CD4-positive, CD25-positive, alpha-beta regulatory T cell (primary cell): ENCODE measurements at places on chromosomes 3 and 15.

DNA sequence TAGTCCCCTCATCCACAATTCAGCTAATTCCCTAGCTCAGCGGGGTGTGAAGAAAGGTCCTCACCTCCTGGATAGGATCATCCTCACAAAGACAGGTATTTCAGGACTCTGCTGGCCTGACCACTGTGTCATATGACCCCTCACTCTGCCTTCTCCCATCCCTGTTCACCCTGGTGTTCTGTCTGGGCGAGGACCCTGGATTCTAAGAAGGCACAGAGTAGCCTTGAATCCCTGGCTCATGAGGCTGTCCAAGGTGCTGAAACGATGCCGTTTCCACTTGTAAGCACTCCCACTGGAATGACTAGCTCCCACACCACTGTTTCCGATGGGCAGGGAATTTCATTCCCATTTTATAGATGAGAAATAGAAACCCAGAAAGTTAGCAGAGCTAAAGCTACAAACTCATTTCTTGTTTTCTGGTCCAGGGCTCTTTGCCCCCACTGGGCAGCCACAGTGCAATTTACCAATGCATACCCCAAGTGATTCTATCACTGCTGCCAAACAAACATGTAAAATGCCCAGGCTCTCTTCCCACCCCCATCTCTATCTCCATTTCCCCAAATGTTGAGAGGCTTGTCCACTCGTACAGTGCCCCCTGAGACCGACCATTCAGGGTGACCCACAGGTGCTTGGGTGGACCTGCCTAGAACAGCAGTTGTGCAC is 83.2 kb downstream of the RAB11A start:
- DNase-seq, result no peak

- DNase-seq, result no peak
These were observed 762 bp upstream of the IQSEC1 start for GRCh38 chr3:13074006-13074375.

DNA sequence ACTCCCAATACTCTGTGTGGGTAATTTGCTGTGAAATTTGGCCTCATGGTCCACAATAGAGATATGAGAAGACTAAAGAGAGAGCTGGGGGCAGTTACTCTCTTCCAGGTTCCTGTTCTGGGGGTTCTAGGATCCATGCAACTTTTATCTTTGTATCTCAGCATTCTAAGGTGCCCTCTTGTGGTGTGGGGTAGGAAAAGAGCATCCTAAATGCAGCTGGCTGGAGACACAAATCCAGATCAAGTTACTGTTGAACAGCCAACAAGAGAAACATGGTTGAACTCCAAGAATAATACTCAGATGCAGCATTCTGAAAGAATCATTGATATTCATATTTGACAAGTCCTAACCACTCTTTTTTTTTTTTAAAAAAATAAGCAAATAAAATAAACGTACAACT is 238.2 kb downstream of the GREM1 start:
- no peak for DNase-seq

- DNase-seq, result peak; percentile 4
These were observed 48.2 kb downstream of the WWTR1 start for GRCh38 chr3:149609595-149609994.

DNA sequence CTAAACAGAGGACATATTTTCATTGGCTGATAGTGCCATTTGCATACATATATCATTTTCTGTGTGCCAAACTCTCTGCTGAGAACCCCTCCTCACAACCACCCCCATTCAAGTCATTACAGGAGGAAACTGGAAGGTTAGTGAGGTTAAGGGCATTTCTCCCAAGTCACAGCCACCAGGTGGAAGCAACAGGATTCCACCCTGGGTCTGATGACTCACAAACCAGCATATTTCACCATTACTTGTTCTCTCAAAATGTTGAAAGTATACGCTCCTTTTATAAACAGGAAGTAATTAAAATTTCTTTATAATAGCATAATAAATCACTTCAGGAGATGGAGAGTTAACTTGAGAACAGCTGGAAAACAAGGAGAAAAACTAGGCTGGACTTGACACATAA is 398.6 kb upstream of the WNT5A start:
- no peak for DNase-seq

DNA sequence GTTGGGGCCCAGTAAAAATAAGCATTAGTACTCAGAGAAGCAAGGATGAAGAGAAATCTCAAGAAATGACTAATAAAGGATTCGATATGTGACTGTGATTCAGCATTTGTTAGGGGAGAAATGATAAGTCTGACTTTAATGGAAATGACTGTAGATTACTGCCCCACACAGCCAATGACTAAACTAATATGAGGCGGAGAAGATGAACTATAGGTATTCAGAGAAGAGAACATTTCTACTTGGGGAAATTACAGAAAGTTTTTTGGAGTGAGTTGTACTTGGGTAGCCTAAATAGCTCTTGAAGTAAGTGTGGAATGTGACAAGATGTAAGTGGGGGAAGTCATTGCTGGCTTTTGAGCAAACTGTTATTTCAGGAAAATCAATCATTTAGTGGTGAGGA is 380.0 kb downstream of the PDCD6IP start:
- no peak for DNase-seq

DNA sequence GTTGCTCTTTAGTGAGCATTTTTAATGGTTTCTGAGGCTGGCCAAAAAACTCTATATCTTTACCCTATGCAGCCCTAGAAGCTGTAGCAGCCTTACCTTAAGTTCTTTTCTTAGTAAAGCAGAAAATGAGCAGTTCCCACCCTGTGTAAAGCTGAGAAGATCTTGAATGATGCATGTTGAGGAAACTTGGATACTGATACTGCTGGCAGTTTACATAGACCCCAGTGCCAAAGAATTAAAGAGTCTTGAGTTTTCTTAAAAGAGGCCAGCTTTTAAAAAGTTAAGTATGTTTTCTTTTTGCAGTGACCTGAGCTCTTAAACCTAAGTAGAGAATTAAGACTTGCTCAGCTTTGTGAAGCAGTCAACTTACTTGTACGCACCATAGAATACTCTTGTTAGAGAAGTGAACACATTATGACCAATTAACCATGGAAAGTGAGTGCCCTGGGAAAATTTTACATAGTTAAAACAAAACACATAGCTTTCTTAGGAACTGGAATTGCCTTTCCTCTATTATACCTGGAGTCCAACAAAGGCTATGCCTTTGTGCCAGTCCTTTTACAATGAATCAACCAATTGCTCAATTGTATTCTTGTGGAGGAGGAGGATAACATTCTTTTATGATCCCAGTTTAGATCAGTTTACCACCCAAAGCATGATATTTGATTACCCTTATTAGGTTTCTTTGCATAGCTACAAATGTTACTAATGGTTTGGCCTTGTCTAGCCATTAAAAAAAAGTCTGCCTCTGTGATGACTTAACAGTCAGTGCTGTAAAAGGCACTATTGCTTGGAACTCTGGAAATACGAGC is 28.4 kb downstream of the PLS1 start:
- no peak for DNase-seq

GRCh38 chr15:69017978-69018377 is 3.5 kb downstream of the NOX5 start:
- DNase-seq, result no peak

DNA sequence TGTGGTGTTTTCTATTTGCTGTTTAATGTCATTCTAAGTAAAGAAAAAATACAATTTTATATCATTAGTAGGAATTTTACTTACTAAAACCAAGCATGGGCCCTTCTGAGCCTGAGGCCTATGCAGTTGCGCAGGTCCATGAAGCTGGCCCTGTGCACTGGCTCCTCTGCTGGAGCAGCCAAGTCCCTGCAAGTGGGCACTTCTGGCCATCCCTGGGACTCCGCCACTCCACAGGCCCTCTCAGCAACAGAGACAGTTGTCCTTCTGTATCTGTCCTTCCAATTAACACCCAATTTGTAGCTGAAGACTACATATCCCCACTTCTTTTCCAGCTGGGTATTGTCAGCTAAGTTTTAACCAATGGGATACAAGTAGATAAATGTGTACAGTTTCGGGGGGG is 49.9 kb upstream of the RYK start:
- no peak for DNase-seq

DNA sequence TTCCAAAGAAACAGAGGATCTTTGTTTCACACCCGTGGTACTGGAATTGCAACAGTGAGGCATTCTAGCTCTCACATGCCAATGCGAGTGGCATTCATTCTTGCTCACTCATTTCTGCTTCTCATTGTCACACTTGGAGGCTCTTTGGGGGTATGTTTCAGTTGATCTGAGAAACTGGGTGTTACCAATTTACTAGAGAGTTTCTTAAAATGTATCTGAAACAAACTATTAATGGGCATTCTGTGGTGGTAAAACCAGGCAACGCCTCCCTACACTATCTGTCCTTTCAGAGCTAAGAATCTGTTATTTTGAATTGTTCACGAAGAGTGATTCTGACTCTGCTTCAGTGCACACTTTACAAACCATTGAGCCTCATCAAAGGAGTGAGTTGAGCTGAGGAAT is 140.6 kb upstream of the BHLHE40 start:
- no peak for DNase-seq

DNA sequence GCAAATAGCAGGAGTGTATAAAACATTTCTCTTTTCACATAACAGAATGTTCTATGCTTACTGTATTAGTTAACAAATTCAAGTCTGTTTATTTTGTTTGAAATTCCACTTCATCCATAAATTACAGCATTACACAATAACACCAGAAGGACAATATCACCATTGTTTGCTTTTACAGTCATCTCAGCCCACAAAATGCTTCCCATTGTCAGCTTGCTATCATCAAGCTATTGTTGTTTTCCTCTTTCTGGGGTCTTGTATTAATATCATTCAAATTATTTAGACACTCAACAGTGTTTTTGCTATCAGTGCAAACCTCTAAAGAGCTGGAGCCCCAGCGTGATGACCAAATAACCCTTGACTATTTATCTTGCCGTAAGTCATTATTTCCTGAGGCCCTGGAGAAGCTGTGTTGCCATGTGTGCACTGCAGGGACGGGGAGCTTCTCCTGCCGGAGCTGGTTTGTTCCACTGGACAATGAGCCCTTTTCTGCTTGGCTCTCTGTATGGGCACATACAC is 1.1 kb downstream of the SAMMSON start:
- DNase-seq, result no peak

DNA sequence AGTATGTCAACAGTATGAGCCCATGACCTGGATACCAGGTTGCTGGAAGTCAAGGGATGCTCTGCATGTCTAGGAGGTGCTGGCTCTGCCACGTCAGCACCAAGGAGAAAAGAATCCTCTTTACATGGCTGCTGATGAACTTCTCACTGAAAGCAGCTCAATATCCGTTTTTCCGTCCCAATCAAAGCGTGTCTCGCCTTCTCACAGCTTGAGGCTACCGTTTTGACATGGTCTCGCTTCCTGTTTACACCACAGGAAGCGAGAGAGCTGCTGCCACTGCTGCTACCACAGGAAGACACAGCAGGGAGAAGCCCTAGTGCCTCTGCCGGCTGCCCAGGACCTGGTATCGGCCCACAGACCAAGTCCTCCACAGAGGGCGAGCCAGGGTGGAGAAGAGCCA is 27.3 kb downstream of the STARD5 start:
- peak; percentile 62 for DNase-seq

DNA sequence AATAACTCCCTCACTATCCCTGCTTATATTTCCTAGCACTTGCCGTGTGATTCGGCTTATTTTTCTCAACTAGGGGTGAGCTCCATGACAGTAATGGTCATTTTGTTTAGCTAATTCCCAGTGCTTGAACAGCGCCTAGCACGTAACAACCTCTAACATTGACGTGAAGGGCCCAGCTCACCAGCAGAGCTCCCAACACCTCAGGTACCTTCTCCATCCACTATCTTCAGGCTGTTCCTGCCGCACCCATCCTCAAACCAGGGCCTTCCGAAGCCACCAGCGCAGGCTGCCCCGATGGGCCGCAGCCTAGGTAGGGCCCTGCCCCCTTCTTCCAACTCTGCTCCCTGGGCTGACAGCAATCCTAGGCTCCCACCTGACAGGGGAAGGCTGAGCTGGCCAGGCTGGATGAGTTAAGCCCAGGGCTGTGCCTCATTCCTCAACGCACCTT is 751 bp upstream of the RPS17 start:
- no peak for DNase-seq

GRCh38 chr3:23004971-23005370 is 198.2 kb upstream of the UBE2E2 start:
- DNase-seq, result no peak

GRCh38 chr3:10655105-10655504 is 149.7 kb upstream of the ATP2B2 start:
- no peak for DNase-seq

GRCh38 chr3:46948830-46949671 is 27.5 kb downstream of the CCDC12 start:
- DNase-seq, result peak; percentile 51

DNA sequence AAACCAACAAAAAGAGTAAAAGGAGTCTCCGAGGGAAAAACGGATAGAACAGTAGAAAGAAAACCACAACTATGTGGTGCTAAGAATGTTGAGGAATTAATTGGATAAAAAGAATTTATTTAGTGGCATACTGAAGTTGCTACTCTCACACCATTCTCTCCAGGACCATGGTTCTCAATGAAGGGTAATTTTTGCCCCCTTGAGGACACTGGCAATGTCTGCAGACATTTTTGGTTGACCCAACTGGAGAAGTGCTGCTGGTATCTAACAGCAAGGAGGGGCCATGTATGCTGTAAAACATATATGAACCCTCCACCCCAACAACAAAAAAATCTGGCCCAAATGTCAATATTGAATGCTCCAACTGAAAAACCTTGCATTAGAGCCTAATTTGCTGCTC is 85.9 kb upstream of the CSPG5 start:
- peak; percentile 15 for DNase-seq

GRCh38 chr15:52207191-52207590 is 16.0 kb upstream of the GNB5 start:
- DNase-seq, result no peak

DNA sequence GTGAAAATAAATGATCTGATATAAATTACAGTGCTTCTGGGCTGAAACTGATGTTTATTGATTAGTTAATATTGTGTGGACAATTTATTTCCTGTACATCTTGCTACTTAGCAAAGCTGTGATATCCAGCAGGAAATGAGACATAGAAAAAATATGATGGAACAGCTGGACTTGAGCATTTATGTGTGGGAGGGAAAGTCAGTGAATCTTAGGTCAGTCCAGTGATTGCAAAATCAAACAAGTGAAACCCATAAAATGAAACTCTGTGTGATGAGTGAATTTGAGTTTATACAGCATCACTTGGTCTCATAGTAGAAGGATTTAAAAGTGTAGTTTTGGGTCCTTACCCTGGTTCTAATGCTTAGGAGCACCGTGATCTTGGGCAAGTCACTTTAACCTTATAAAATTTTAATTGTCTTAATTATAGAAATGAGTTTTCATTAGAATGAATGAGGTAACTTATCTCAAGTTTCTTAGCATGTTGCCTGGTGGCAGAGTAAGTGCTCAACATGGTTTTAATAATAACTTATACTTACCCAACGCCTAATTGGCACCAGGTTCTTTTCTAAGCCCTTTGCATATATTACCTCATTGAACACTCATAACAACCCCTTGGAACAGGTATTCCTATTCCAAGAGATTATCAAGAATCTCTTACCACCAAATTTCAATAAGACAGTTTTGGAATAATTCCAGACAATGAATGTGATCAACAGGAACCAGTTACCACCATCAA is 194.6 kb downstream of the ADAMTSL3 start:
- no peak for DNase-seq

- DNase-seq, result no peak
These were observed 70.4 kb upstream of the PCSK6 start for GRCh38 chr15:101559952-101560351.

GRCh38 chr3:181695661-181696491 is 15.8 kb upstream of the SOX2 start:
- no peak for DNase-seq

GRCh38 chr3:108677811-108678210 is 79.4 kb downstream of the RETNLB start:
- no peak for DNase-seq
